ENCODE measurements at places on chromosomes 3 and 15.

- no peak for DNase-seq
These were observed 31.0 kb upstream of the PTPRG start for GRCh38 chr3:61530355-61530754.

GRCh38 chr15:27866505-27867165, 232.5 kb downstream of the OCA2 start:
- no peak for DNase-seq

DNA sequence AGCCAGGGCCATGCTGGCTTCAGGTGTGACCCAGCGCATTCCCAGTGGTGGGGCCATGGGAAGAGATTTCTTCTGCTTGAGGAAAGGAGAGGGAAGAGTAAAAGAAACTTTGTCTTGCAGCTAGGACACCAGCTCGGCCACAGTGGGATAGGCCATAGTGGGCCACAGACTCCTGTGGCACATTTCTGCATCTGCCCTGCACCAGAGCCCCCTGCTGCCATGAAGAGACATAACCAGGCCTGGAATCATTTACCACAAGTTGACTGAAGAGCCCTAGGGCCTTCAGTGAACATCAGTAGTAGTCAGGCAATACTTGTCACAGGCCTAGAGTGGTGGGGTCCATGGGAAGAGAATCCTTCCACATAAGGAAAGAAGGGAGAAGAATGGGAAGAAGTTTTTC, 411.4 kb upstream of the ARL6 start:
- DNase-seq, result no peak

GRCh38 chr15:88447206-88447605, 20.0 kb downstream of the MRPL46 start:
- no peak for DNase-seq

DNA sequence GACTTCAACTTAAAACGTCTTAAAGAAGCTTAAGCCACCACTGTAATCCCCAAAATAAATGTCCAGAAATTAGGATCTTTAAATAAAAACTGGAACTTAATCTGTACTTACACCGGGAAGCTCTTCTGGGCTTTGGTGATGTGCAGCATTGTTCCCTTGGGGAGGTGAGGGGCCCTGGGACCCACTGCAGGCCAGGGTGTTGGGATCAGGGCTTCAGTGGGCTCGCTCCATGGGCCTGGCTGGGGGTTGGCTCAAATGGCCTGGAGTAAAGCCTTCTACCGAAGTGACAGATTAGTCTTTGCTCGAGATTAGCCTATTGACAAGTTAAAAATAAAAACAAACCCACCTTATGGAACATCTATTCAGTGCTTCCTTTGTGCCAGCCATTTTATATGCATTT, 6.1 kb upstream of the RNU6-1 start:
- DNase-seq, result no peak

- DNase-seq, result no peak
These were observed 77.2 kb upstream of the VGLL4 start for GRCh38 chr3:11720917-11721411.

DNA sequence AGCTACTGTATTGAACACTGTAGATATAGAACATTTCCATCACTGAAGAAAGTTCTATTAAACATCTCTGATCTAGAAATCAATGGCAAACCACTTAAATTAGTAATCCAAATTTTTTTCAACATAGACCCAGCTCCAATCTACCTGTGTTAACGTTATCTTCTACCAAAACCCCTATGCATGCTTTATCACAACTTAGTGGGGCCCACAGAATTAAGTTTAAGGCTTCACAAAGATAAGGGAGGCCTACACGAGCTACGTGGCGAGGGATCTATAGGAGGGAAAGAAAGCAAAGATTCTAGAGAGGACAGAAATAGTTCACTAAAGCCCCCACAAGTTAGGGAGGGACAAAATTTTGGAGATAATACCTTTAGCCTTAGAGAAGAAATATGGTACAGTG, 116.1 kb downstream of the TFDP2 start:
- DNase-seq, result no peak

DNA sequence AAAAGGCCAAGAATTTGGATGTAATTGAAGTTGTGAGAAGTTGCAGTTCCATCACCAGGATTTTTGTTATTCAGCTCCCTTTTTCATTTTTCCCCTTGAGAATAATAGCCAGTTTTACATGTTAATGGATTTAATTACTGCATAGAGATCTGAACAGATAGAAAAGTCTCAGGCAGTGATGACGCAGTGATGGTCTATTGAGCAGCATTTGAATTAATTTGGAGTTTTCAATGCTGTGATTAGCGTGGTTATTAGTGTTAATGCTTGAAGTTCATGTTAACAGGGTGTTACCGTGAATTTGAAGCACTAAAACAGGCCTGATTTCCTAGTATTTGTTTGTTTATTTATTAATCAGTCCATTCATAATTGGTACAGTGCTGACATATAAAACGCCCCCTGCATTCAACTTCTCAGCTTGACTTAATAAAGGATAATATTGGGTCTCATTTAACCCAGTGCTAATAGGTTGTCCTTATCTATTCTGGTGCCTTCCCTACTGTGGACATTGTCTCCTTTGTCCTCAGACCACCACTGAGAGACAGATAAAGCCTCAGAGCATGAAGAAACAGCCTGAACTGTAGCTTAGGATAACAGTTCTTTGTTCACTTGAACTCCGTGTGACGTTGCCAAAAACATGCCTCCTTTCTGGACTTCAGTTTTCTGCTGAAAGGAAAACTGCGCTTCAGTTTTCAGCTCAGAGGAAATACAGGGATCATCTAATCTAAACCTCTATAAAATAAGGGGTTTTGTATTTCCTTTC, 82.4 kb downstream of the RTP4 start:
- no peak for DNase-seq

DNA sequence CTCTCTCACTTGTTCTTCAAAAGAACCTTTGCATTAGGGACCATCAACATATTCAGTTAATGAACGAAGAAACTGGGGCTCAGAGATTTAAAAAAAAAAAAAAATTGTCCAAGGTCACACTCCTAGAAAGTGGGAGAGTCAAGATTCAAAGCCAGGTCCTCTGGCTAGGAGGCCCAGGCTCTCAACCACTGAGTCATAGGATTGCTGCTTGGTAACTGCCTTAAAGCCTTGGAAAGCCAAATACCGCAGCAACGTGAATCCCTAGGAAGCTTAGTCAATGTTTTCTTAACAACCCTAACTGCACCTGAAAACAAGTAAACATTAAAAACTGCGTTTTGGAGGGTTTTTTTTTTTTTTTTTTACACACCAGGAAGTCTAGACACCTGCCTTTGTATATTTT, 156.8 kb downstream of the WNT5A start:
- DNase-seq, result no peak

DNA sequence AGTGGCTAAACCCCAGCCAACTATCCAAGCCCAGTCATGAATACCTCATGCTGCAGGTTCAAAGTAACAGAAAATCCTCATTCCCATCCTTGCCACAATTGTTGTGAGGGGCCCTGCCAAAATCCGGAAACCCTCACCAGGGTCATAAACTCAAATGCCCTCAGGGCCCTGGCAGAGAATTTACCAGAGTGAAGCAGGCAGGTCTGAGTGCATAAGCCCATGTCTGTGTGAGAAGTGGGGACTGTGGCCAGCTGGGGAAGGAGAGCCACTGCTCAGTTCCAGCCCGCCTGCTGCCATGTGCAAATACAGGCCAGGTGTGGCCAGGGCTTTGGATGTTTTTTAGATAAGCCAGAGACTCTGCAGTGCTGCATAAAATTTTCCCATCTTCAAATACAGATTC, 7.0 kb downstream of the CEP152 start:
- no peak for DNase-seq

DNA sequence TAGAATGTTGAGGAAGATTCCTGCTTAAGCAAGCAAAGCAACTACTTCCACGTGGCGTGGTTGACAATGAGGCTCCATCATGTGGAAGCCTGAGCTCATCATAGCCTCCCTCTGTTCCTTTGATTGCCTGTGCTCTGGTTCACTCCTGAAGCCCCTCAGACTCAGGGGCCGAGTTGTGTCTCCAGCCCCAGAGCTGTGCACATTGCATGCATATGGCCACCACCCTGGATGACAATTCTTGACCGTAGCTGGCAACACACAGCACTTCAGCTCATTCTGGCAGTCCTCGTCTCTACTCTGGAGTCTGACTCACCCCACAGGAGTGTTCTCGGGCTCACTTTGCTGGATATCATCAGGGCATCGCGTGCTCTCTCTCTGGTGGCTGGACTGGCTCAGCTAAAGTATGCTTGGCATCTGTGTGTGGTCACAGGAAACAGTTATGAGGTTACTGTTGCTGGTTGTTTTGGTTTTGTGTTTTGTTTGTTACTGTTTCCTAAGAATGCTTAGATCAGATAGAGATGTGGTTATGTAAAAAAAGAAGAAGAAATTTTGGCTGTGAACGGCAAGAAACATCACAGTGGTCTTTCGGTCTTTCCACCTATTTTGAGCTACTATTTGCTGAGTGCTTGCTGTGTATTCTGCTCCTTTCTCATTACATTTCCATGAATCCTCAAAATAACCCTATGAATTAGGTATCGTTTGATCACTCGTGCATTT, 41.6 kb upstream of the MRPS22 start:
- no peak for DNase-seq

GRCh38 chr3:159807137-159808040, 181.2 kb upstream of the IL12A start:
- no peak for DNase-seq

- DNase-seq, result no peak
These were observed 141.7 kb upstream of the IQSEC1 start for GRCh38 chr3:13214847-13215472.

- DNase-seq, result no peak
These were observed 95.4 kb downstream of the SRGAP3 start for GRCh38 chr3:9153904-9154619.

- DNase-seq, result no peak
These were observed 138.0 kb downstream of the OPA1 start for GRCh38 chr3:193730976-193731375.

- no peak for DNase-seq
These were observed 634.5 kb upstream of the TGFBR2 start for GRCh38 chr3:29971895-29972294.

- DNase-seq, result no peak
These were observed 119.3 kb upstream of the NR2E3 start for GRCh38 chr15:71691081-71691457.

DNA sequence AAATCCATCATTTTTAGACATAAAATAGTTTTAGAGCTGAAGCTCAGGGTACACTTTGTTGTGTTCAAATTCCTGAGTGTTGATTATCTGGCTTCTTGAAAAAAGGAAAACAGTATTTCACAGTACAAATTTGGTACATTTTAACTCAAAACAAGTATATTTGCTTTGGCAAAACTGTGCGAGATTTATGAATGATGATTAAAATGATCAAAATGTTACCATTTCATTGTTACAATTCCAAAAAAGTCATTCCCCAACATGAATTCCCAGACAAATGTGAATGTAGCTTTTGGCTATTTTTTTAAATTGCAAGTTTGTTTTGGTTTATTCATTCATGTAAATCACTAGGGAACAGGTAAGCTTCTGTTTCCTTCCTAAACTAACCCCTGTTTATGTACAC, 347.4 kb upstream of the DCBLD2 start:
- DNase-seq, result no peak

DNA sequence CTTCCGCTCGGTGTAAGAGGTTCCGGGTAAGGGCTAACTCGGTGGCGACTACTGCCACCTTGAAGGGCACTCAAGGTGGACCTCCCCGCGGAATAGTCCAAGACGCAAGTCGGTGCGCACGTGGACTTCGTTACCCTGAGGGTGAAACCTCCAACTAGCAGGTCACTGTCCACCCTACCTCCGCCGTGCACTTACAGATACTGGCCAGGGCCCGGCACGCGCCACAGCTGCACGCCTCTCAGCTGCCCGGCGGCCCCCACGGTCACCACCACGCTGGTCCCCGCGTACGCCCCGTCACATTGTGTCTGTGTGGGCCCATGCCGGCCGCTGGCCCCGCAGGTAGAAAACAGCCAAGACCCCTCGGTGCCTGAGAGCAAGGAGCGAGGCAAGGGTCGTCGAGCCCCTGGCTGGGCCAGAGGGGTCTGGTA, 1.1 kb downstream of the LTK start:
- DNase-seq, result no peak

GRCh38 chr3:63656786-63657185, 4.3 kb downstream of the SNTN start:
- no peak for DNase-seq

DNA sequence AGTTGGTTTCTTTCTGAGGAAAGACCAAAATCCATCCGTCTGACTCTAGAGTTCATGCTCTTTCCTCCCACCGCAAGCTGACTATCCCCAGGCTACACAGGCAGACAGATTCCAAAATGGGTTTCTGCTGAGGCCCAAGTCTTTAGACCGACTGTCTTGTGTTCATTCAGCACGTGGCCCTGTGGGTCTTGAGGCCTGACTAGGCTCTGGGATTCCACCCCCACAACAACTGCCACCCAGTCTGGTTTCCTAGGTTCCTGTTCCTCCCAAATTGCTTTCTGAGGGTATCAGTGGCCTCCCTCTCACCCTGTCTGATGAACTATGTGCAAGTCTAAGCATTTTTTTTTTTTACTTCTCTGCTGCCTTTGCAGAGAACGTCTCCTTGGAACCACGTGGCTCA, 67.7 kb downstream of the CYP19A1 start:
- DNase-seq, result no peak

GRCh38 chr3:106814231-106814630, 563.0 kb upstream of the CCDC54 start:
- DNase-seq, result no peak

- no peak for DNase-seq
These were observed 82.4 kb downstream of the HCN4 start for GRCh38 chr15:73286311-73286710.

DNA sequence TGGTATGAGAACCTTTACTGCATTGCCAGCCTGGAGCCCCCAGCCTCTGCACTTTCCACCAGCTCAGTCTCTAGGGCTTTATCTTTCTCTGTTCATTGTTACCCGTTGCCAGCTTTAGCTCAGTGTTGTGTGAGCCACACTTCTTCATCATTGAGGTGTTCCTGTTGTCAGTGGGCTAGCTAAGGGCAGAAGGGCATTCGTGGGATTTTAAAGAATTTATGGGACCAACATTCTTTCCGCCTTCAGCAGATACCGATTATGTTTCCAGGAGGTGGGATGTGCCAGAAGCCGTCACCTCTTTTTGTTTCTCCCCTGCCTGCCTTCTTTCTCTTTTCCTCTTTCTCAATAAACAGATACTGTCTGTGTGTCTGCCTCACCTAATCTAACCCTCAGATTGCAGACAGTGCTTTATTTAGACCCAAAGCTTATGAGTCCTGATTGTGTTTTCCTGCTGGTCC, 64.5 kb downstream of the PGPEP1L start:
- no peak for DNase-seq

- no peak for DNase-seq
These were observed 48.9 kb downstream of the CACNA2D2 start for GRCh38 chr3:50454481-50455070.
